ENCODE measurements at places on chromosomes 4 and X.
A peak's percentile ranks its signal among the peaks of the same experiment; 100 is the strongest.

- no peak for DNase-seq
These were observed 59.6 kb upstream of the HPGD start for GRCh38 chr4:174581901-174582300.

GRCh38 chrX:9352694-9353411 is 112.0 kb upstream of the TBL1X start:
- DNase-seq, result peak; percentile 90

GRCh38 chr4:109947457-109947856 is 34.8 kb downstream of the EGF start:
- DNase-seq, result no peak

DNA sequence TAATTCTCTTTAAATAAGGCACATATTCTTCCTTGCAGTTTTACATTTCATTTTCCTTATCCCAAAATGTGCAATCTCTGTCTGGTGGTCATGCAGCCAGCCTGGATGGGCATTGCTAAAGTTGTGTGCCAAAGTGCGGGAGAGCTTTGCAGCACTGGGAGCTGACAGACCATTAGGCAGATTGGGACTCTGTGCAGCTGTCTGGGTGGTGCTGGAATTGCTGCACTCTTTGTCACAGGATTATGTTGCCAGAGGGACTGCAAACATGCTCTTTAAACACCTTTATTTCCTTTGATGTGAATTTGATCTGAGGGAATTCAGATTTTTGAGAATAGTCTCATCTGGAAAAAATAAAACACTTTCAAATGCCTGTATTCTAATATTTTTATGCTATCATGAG is 956.2 kb upstream of the DIAPH2 start:
- no peak for DNase-seq

DNA sequence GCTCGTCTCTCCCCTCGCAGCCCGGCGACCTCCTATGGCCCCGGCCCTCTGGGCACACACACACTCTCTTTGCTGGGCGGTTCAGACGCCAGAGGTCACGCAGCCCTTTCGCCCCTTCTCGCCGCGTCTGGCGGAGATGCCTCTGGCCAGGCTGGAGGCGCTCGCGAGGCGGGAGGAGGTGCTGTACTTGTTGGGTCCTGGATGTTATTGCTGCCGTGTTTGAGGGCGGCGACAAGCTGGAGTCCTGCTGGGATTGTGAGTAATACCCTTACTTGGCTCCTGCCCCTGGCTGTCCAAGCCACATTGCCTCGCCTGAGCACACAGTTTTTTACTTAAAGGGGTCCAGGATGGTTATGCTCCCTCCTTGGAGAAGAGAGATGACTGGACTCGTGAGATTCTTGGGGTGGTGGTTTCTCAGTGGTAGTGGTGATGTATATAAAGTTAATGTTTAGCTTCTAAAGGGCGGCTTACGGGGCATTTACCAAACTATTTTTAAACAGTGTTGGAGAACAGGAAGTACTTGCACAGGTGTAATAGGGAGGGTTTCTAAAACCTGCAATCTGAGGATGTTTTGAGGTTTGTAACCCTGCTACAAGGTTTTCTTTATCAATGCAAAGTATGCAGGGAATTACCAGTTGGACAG is 572 bp downstream of the USP53 start:
- DNase-seq, result peak; percentile 83

GRCh38 chr4:146267826-146268225 is 53.5 kb downstream of the REELD1 start:
- DNase-seq, result no peak

GRCh38 chr4:6390356-6390755 is 82.1 kb downstream of the PPP2R2C start:
- no peak for DNase-seq

DNA sequence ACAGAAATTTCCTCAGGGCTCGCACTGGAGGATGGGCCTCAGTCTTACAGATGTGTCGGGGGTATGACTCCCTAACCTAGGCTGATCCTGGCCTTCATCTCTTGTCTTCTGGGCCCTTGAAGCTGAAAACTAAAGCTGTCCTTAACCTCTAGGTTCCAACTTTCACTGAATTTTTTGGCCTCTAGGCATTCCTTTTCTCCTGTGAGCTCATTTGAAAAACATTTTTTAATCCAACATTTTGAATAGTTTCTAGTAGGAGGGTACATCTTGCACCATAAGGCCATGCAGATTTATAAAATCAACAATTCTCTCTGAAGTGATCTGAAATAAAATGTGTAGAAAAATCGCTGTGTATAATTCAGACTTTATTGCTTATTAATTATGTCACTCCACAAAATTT is 19.7 kb downstream of the RWDD4 start:
- no peak for DNase-seq

GRCh38 chr4:56618734-56619133 is 62.4 kb downstream of the HOPX start:
- DNase-seq, result no peak

DNA sequence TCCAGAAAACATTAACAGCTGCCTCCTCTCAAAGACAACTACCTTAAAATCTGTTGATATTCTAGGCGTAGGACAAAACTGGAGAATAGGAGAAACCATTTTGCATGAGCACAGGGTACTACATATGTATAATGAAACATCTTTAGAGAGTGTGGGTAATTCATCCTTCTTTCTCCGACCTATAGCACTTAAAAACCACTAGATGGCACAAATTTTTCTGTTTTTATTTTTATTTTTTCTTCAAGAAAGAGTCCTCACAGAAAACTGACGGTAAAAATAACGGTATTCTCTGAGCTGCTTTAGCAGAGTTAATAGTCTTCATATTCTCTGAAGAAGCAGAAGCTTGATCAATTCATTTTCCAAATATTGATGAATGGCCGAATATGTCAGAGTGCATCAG is 14.6 kb downstream of the SMIM31 start:
- peak; percentile 3 for DNase-seq

- DNase-seq, result no peak
These were observed 372.7 kb downstream of the INPP4B start for GRCh38 chr4:142473218-142473959.

DNA sequence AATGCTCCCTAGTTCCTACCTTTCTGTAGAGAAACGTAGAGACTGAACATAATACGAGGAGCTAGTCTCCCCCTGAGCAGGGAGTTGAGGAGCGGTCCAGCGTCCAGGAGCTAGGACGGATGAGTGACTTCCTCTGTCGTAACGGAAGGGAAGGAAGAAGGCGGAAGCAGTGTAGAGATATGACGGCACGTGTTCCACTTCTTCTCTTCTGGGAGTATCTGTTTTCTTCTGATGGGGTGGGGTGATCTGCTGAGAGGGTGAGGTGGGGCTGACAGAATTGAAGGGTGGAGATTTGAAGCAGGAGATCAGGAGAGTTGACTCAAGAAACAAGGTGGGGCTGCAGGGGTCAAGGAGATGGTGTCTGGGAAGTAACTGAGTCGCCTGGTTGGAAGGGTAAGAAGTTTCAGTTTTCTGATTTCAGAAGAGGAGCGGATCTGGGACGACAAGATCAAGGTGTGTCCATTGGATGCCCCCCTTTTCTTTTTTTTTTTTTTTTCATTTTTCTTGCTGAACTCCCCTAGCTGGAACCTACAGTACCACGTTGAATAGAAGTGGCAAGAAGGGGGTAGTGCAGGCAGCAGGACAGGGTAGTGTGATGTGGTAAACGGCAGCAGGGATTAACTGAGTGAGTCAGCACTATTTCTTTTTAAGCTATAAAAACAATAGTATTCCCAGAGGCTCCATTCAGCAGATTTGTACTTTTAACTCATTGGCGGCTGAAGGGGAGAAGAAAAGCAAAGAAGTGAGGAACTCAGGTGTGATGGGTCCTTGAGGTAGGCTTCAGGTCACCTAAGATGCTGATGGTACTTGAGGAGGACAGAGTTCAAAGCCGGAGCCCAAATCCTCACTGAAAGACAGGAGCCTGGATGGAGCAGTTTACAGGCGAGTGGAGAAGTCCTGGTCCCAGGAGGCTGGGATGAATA is 50.8 kb upstream of the SETD7 start:
- peak; percentile 48 for DNase-seq

GRCh38 chr4:141350122-141350905 is 129.6 kb downstream of the ZNF330 start:
- DNase-seq, result no peak

DNA sequence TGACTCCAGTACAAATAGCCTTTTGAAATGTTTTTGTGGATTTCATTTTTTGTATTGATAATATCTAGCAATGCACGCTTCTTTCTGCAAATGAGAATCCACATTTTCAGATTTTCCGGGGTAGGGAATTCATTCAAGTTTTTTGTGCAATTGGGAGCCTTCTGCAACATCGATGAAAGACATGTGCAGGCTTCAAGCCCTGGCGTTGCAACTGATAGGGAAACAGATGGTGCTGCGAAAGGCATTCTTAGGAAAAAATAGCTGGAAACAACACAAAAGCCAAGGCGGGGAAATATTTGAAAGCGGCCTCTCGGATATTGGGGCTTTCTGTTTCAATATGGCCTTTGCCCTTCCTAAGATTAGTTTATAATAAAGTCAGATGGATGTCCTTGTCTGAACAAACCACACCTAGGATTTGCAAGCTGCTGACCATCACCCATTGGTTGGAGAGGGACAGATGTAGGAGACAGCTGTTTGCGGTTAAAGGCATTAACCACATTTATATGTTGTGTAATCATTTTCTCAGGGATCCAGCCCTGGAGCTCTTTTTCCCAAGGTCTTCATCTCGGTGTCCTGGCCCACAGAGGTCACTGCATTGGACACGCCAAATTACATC is 136.5 kb downstream of the PRKX start:
- no peak for DNase-seq

- no peak for DNase-seq
These were observed 99.2 kb downstream of the SORCS2 start for GRCh38 chr4:7291372-7292114.

- no peak for DNase-seq
These were observed 1.8 kb downstream of the STIM2 start for GRCh38 chr4:26862381-26862915.

DNA sequence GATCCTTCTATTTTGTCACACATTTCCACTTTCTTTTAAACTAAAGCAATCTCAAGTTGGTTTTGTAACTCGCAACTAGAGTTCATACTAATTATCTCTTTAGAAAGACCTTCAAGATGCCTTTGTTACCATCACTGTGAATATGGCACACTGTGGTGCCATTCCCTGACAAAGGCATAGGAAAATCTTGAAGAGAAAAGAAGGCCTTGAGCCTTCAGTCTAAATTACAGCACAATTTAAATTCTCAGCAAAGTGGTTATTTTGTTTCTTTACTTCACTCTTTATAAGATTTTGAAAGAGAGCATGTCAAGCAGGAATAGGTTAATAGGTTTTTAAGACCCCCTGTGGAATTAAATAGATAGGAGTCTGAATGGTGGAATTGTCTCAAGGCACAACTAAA is 89.0 kb upstream of the BANK1 start:
- DNase-seq, result no peak

GRCh38 chrX:80317646-80318045 is 102.6 kb upstream of the TENT5D start:
- DNase-seq, result peak; percentile 55

- DNase-seq, result no peak
These were observed 77.7 kb downstream of the DDX60 start for GRCh38 chr4:168240821-168241220.

DNA sequence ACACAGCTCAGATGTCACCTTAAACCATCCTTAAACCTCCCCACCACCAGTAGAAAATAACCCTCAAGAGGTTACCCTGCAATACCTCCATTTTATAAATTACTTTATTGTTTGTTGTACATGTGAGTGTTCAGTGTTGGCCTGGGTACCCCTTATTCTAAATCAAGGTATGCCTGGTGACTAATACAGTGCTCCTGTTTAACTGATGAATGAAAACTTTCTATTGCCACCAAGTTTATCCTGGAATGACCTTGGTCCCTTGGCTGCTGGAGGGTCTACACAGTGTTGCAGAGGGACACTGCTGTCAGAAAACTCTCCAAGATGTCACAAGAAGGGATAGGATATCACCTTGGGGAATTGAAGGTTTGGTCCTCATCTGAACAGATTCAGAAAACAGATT is 7.3 kb upstream of the TXLNG start:
- no peak for DNase-seq

GRCh38 chr4:110484029-110484428 is 8.1 kb downstream of the ENPEP start:
- no peak for DNase-seq

GRCh38 chr4:93409035-93409434 is 419.5 kb upstream of the ATOH1 start:
- no peak for DNase-seq

DNA sequence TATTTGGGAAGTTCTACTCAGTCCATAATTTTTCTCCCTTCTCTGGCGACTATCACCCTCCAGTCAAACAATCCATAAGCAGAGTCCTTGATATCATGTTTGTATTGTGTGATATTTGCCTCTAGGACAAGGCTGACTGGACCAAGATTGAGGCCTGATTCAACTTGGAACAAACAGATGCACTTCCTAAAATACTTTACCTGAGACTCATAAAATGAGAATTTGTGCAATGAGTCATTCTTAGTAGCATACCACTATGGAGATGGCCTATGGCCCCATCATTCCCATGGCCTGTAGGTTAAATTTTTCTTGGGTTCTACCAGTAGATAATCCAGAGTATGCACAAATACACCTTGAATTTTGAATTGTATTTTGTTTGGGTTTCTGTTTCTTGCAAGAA is 74.2 kb upstream of the DMD start:
- DNase-seq, result no peak

- no peak for DNase-seq
These were observed 307.6 kb upstream of the NOCT start for GRCh38 chr4:138707746-138708677.

DNA sequence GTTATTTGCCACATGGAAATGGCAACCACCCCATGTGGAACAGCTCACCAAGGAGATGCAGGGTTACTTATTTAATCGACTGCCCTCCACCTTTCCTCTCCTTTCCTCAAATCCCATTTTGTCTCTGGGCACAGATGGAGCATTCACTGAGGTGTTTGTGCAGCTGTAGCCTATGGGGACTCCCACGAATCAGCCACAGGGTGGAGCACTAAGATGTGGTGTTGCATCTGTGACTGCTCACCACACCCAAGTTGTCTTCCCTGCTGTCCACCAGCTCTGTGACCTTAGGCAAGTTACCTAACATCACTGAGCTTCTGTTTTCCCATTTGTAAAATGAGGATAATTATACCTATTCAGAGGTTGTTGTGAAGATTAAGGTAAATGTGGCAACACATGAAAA is 252.4 kb upstream of the CPEB2 start:
- DNase-seq, result peak; percentile 14

GRCh38 chrX:24956828-24957227 is 58.9 kb downstream of the ARX start:
- DNase-seq, result no peak

DNA sequence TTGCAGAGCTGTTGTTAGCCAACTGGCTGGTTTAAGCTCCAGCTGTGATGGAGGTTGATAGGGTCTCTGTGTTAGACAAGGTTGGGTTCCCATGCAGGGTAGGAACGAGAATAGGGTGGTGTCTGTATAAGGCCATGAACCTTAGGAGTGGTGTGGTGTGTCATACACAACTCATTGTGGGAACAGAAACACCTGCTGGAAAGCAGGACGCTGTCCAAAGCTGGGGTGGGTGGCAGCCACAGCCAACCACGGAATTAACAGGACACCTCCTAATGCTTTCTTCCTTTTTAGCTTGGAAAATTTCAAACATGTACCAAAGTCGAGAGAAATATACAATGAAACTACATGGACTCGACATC is 94.4 kb downstream of the ARHGAP10 start:
- DNase-seq, result no peak

GRCh38 chrX:120559804-120560203 is 958 bp downstream of the CUL4B start:
- DNase-seq, result peak; percentile 3

Data from hematopoietic multipotent progenitor cell treated with erythropoietin and hydrocortisone succinate and interleukin-3 and kit ligand, for 8 days (in vitro differentiated cells).